ENCODE measurements at places on chromosomes 6 and 20.

DNA sequence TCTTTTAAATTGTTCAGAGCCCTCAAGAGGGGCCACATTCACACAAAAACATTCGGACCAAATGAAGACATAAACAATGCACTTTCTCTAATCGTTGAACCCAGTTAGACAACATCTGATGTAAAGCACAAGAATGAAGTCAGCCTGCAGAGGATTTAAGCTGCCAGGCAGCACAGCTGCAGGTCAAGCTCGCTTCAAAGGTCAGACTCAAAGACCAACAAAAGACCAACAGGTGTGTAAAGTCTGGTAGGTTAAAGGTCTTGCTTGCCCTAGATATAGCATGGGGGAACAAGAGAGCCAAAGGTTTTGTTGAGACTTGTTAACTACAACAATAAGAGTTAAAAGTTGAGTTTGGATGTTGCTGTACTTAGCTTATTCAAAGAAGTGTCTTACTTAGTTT lies 26.7 kb upstream of the MYLIP start:
- DNase-seq, result no peak

DNA sequence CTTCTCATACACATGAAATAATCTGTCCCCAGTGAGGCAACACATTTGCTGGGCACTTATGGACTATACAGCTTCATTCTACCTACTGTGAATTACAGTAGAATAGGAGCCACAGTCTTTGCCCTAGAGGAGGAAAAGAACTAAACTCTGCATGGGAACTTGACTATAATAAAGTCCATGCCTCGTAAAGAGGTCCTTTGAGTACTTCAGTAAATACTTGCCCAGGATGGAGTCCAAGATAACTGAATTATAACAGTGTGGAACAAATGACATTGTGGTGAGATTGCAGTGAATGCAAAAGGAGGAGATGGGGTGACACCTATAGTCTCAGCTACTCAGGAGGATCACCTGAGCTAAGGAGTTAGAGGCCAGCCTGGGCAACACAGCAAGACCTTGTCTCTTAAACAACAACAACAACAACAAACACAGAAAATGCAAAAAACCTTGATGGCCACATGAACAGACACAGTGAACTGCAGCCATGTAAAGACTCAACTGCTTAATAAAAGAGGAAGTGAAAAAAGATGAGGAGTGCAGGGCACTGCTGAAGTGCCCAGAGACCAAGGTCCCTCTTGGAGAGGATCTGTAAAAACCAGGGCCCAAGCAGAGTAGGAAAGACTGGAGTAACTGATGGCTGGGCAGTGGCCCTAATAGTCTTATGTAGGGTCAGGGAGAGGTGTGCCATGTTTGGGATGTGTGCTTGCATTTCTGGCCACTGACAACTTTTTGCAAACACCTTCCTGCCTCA lies 3.7 kb downstream of the MRPS18A start:
- DNase-seq, result no peak

DNA sequence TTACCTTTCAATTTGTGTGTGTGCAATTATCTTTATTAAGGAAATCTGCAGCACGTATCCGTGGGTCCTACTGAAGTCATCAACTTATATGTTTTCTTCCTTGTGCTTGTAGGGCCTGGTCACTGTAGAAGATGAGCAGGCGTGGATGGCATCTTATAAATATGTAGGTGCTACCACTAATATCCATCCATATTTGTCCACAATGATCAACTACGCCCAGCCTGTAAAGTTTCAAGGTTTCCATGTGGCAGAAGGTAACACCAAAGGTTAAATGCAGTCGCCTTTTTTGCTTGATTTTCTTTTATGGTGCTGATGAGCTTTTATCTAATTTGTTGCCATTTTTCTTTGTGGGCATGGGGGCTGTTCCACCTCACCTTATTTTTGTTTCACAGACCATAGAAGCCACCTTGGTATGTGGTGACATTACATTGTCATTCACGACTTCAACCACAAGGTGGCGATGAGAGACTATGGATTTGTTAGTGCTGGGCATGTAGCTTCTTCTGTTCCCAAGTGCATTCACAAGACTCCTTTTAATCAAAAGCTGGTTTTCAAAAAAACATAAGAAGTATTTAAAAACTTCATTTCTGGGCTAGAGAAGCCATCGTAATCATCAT lies 106.5 kb upstream of the LAMP5 start:
- peak; percentile 17 for DNase-seq

GRCh38 chr20:910132-910869 lies 5.8 kb downstream of the ANGPT4 start:
- DNase-seq, result no peak

DNA sequence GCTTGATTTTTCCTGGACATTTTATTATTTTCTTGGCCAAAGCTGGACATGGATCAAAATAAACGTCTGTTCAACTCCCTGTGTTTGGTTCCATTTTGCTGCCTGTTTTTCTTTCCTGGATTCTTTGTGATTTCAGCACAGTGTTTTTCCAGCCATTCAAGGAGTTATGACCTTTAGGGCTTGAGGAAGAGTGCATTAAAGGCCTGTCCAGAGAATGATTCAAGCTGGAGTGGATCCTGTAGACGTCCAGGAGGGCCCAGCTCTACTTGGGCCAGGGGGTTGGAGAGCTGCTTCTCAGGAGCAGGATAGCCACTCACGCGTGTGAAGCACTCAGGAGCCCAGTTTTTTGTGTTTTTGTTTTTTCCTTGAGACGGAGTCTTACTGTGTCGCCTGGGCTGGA lies 56.5 kb upstream of the IER3 start:
- no peak for DNase-seq
